Jurkat, Clone E6-1 (cell line): ENCODE measurements at places on chromosomes 11 and 22.
A peak's percentile ranks its signal among the peaks of the same experiment; 100 is the strongest.

- no peak for DNase-seq
Observed at GRCh38 chr11:19648321-19648720, 64.3 kb upstream of the NAV2 start.

- no peak for DNase-seq
Observed at GRCh38 chr11:99773646-99774045, 752.9 kb downstream of the CNTN5 start.

- peak; percentile 42 for DNase-seq
Observed at GRCh38 chr11:8913961-8914660, 3.1 kb downstream of the AKIP1 start.

DNA sequence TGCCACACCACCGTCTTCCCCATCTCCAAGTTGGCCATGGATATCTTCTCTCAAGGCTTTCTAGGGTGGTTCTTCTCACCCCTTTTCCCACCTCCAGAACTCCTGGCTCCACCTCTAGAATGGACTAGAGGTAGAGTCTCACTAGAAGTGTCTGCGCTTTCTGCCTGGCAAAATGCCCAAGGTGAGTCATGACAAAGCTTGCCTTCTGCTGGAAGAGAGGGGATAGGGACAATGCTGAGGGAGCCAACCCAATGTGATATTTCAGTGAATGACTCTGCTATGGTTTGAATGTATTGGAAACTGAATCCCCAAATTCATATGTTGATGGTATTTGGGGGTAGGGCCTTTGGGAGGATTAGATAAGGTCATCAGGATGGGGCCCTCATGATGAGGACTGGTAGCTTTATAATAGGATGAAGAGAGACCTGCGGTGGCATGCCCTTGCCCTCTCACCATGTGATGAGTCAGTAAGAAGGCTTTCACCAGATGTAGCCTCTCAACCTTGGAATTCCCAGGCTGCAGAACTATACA is 4.1 kb upstream of the CD82 start:
- DNase-seq: no peak

- no peak for DNase-seq
Observed at GRCh38 chr11:12008790-12009616, 577 bp upstream of the DKK3 start.

- no peak for DNase-seq
Observed at GRCh38 chr22:36425977-36426523, 38.3 kb upstream of the MYH9 start.

GRCh38 chr22:29312218-29313125 is 3.0 kb downstream of the RASL10A start:
- no peak for DNase-seq

- DNase-seq: no peak
Observed at GRCh38 chr11:18705651-18706281, 7.2 kb downstream of the TMEM86A start.

GRCh38 chr11:106706355-106706754 is 311.9 kb downstream of the GUCY1A2 start:
- no peak for DNase-seq
